ENCODE measurements at places on chromosomes 6 and 20. TPM values are rescaled to one million over a fixed set of nuclear protein-coding genes. Genes with fewer than 3 reads are reported as not detected.

The COL21A1 gene
- not detected for total RNA-seq

The TFAP2B gene
- total RNA-seq, result not detected

The HLA-DQB1 gene
- 27.5 TPM for total RNA-seq

The NR2E1 gene
- total RNA-seq, result not detected

The MLN gene
- not detected for total RNA-seq

The MOG gene
- not detected for total RNA-seq

The C6orf118 gene
- total RNA-seq, result not detected

The ZNF334 gene
- total RNA-seq, result 1.3 TPM

The SSTR4 gene
- not detected for total RNA-seq

The OR2H1 gene
- total RNA-seq, result not detected

The TAF4 gene
- 28.4 TPM for total RNA-seq

The UNC93A gene
- total RNA-seq, result not detected

The MATN4 gene
- 6.7 TPM for total RNA-seq

The NOX3 gene
- total RNA-seq, result not detected

The MEP1A gene
- total RNA-seq, result not detected

The ISM1 gene
- 0.49 TPM for total RNA-seq

The HDGFL1 gene
- total RNA-seq, result not detected

The SIRPG gene
- total RNA-seq, result 70.7 TPM

The SALL4 gene
- total RNA-seq, result 0.12 TPM

The FERMT1 gene
- total RNA-seq, result 0.17 TPM

The BRD2 gene
- 336 TPM for total RNA-seq

The LIN28B gene
- total RNA-seq, result not detected

The BPIFA1 gene
- total RNA-seq, result not detected

The CRISP2 gene
- not detected for total RNA-seq

The C20orf144 gene
- total RNA-seq, result 0.29 TPM

The RIN2 gene
- not detected for total RNA-seq

The ANKRD6 gene
- total RNA-seq, result 3.8 TPM

The SH3BGRL2 gene
- 0.32 TPM for total RNA-seq
